Head of caudate nucleus (tissue), 42 donors: ENCODE measurements at places on chromosomes 1 and 21.

DNA sequence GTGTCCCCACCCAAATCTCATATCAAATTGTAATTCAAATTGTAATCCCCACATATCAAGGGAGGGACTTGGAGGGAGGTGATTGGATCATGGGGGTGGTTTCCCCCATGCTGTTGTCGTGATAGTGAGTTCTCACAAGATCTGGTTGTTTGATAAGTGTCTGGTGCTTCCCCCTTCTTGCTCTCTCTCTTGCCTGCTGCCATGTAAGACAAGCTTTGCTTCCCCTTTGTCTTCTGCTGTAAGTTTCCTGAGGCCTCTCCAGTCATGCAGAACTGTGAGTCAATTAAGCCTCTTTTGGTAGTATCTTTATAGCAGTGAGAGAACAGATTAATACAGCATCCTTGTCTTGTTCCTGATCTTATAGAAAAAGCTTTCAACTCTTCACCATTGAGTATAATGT is 6.5 kb upstream of the LRRC39 start:
- no peak for DNase-seq

- DNase-seq = no peak
Measured at GRCh38 chr1:18560692-18561091, 70.0 kb upstream of the PAX7 start.

DNA sequence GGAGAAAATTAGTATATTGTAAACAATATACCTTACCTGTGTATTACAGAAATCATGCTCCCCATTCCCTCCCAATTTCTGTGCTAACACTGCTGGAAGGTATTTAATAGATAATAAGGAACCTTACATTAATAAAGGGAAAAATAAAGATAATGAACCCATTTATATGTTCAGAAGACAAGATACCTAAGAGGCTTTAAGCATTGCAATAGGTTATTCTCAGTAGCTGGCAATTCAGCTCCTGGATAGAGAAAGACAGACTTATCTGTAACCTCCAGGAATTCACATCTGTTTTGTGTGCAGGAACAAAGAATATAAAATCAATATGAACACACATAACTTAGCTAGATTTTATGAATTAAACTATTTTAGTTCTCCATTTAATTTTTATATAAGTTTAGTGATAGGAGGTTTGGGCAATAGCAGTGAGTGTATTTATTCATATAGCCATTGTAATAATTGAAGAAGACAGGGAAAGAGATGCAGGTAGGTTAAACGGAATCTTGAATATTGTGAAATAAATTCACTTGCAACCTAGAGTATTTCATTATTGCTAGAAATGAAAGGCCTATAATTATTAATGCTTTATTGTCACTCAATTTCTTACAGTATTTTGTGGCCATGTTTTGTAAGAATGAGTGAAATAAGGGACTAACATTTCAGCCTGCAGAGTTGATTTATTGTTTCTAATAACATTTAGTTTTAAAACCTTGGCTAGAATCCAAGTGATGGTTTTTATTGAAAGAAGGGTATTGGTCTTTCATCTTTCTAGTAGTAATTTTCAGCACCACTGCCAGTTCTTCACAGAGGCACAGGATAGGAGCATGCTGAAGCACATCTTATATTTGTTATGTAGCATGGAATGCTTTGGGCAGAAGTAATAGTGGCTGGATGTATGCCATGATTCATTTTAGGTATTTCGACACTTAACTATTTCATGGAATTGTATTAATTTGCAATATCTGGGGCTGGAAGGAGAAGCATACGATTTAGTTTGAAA is 1.5 kb downstream of the XPR1 start:
- DNase-seq = no peak

GRCh38 chr1:232317350-232317749 is 312.6 kb downstream of the SIPA1L2 start:
- no peak for DNase-seq

GRCh38 chr1:155085504-155086127 is 7.0 kb downstream of the EFNA3 start:
- DNase-seq = no peak

DNA sequence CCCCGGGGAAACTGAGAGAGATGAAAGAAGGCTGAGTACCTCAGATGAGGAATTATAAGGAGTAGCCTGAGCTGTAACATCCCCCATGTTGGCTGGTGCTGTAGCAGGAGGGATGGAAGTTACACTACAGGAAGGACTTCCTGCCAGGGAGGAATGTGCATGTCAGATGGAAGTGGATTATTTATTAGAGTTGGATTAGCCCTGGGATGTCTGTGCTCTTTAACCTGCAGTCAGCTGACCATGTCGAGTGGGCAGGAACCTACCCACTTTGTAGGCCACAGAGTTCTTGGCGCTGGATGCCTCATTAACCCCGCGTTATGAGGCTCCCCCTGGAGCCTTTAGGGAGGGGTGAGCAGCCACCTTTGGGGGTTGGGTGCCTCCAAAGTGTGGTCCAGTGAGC is 757 bp upstream of the SEMA4A start:
- DNase-seq = no peak

DNA sequence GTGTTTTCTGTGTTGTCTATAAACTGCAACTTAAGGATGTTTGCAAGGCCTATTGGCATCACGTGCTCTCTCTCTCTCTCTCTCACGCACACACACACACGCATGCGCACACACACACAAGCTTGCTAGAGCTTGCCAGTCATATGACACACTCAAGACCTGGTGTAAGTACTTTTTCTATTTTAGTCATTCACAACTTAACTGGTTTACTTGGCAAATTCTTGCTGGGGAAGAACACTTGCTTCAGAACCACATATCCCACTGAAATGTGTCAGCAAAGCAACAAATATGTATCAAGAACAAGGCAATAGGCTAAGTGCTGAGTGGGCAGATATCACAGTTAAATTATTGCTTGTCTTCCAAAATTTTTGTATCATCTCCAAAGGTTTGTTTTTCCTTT is 107.8 kb downstream of the DISC1 start:
- DNase-seq = no peak
